GM12865 (cell line): ENCODE measurements at places on chromosomes 4 and X.

- DNase-seq: no peak
These were observed 504.5 kb upstream of the FRG1 start for GRCh38 chr4:189436207-189436606.

DNA sequence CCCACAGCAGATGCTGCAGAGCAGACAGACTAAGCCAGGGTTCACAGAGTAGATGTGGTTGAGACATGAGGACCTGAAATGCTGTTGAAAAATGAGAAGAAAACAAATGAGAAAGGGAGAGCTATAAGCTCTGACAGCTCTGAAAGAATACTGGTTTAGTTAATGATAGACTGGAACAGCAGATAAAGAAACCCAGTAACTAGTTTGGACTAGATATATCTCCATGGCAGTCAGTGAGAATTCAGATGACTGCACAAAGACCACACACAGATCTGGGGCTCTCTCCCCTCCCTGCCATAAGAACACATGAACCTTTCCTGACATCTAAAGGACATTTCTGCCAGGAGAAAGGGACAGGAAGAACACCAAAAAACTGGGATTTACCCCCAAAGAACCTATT lies 8.2 kb downstream of the NAA11 start:
- DNase-seq: no peak

DNA sequence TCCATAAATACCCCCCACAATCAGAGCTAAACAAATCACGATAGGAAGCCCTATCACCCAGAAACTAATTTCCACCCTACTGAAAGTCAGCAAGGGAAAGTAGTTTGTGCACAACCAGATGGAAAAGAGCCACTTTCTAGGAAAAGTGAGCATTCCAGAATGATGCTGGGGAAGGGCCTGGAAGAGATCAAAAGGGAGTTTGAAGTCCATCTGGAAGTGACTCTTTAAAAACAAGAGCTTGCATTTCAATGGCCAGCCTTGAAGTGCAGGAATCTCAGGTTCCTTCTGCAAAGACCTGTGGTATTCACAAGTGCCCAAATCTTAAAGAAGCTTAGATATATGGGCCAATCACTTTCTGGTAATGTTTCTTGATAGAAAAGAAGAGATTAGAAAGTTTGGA lies 97.0 kb upstream of the LDB2 start:
- no peak for DNase-seq

GRCh38 chrX:63560601-63561218 lies 209.6 kb upstream of the SPIN4 start:
- peak; percentile 75 for DNase-seq

- DNase-seq: peak; percentile 30
These were observed 64.9 kb downstream of the N4BP2 start for GRCh38 chr4:40121515-40121914.

DNA sequence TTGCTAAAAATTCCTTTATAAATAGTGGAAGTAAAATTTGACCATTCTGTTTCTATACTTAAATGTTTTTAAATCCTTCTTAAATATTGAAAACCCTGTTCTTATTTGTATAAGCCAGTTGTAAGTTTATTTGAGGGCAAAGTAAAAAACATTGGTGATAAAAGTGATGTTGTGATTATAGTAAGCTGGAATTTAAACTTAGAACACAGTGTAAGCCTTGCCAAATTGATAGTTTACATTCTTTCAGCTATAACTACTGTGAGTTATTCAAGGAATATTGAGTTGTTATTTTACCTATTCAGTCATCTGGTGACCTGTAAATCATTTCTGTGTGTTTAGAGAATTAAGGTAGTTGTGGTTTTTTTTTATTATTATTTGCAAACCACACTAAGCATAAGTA lies 9.6 kb downstream of the YY2 start:
- DNase-seq: no peak

DNA sequence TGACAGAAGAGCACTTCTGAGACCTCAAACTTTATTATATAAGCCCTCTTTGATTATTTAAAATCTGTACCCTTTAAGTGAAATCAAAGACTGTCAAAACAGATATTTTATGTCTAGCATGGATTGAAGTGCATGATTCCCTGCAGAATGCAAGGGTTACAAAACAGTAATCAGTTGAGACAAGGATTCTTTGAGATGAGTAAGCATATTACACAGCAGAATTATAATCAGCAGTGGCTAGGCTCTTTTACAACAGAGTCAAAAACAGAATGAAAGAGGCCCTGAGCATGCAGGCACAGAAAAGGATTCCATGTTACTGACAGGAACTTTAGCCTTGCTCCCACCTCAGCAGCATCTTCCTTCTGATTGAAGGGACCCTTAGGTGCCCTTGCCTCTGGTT lies 487.9 kb upstream of the GALNT7 start:
- no peak for DNase-seq

DNA sequence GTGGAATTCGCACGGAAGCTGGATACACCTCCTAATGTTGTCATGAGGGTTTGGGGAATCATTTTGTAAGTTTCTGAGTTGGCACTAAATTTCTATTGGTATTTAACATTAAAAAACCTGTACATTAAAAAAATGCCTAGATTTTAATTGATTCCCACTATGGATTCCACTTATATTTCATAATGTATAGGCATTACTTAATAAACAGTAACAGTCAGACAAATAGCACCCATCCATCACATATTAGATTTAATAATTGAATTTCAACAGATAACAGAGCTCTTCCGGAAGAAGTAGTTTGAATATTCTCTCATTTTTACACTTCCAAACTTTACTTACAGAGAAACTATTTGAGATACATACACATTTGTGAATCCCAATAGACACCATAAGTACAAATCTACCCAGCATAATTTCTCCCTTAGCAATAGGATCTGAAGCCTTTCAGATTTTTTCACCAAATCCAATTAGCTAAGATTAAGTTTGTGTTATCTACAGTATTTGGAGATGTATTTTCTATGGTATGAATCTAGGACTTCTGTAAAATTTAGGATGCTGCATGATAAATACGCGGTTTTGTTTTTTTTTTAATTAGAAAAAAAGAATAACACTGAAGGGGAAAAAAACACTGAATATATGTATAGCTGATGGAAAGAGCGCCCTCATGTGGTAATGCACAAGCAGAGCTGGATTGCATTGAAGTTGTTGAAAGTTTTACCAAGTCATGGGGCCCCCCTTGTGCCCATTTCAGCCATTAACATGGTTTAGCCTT lies 12.2 kb upstream of the ODAM start:
- peak; percentile 71 for DNase-seq
